AG10803 (cell line): ENCODE measurements at places on chromosomes 7 and 10.

DNA sequence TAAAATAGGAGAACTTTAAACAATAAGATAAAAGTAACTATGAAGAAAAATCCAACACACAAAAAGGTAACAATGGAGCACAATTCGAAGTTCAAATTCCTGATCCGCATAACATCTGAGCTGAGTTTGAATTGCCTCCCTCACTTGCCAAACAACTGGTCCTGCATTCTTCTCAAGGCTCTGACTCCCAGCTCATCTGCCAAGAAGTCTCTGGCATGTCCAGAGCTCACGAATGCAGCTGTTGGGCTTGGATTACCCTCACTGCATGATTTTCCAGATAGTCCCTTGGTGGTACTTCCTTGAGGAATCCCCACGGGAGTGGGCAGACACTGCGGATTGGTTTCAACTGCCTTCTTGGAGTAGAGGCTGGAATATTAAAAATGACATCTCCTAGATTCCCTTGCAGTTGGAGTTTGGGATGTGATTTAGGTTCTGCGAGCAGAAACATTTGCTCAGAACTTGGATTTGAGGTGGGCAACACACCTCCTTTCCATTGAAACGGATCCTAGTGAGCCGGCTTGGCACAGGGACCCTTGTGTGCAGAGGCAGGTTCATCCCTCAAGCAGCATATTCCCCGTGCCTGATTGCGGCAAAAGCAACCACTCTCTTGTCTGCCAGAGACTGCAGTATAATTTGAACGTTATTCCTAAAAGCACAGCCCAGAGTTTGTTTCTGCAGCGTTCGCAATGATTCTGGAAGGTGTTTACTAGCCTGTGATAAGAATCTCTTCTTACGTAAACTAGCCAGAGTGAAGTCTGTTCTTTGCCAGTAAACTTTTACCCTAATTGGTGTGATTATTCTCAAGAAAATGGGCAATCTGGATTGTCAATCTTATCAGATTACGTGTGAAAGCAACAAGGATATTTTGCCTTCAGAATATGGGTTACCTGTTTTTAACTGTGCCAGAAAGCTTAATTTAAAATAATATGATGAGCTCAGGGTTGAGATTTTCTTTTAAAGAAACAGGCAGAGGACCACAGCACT is 23.4 kb upstream of the PRKCQ start:
- no peak for DNase-seq

- no peak for DNase-seq
These were observed 81.3 kb downstream of the ZRANB1 start for GRCh38 chr10:125023255-125023654.

DNA sequence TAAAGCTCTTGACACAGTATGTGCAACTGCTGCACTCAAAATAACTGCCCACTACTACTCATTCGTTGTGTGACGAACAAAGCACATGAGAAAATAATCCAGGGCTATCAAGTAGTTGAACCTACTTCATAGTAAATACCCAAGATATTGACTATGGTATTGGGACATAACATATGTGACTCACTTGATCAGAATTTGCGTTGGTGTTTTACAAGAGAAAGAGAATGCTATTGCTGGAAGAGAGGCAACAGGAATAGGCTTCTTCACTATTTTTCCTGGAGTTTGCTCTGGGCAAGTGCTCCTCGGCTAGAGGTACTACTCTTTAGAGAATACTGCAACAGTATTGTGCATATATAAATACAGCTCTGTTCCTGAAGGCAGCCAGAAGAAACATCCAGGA is 2.5 kb downstream of the DGKB start:
- DNase-seq: peak; percentile 2

DNA sequence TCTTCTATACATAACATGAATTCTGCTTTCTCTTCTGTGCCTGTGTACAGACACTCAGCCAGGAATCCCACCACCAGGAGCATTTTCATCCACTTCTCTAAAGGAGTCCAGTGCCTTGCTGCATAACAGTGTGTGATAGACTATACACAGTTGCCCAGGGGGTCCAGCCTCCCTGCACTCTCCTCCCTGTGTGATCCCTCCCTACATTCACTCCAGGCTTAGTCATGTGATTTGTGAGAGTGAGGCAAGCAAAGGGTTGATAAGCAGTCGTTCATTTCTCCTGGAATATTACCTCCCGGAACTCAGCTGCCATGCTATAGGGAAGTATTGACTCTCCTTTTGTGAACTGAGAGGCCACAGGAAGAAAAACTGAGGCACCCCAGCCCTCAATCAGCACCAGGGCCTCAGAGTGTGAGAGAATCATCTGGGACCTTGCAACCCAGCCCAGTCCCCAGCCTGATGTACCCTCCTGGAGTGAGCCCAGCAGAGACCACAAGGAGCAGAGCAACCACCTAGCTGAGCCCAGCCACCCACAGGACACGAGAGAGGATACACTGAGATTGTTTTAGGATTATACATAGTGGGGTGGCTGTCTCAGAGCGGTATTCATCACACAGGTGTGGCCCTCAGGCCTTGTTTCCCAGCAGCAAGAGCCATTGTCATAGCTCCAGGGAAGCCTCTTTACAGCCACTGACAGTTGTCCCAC is 45.0 kb upstream of the EEPD1 start:
- DNase-seq: no peak

GRCh38 chr10:129580010-129580409 is 113.0 kb downstream of the MGMT start:
- DNase-seq: no peak

GRCh38 chr10:70603449-70603801 is 884 bp upstream of the PRF1 start:
- DNase-seq: no peak

DNA sequence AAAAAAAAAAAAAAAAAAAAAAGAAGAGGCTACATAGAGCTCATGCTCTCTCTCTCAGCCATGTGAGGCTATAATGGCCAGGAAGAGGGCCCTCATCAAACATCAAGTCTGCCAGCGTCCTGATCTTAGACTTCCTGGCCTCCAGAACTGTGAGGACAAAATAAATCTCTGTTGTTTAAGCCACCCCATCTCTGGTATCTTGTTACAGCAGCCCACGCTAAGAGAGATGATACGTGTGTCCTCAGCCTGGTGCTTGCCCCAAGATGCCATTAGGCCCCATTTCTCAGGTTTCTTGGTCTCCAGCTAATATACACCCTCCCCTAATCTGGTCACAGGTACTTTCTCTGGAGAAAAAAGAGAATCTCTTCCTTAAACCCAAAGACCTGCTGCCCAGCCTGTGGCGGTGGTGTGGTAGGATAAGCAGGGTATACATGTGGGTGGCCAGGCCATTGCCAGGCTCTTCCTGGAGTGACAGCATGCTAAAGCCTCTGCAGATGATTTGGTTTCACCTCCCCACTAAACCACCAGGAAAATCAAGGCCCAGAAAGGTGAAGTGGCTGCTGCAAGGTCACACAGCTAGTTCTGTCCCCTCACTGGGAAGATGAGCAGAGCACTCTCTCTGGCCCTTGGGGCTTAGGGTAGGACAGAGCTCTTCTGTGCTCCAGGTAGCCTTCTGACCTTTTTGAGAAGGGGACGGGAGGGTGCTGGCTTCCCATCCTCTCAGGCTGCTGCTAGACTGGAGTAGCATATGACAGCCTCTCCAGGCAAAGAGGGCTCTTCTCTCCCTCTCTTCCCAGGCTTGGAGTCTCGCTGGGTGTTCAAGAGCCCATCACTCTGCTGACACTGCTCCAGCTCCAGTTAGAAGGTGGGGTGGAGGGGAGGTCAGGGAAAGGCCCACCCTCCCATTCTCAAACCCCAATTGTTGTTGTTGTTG is 5.2 kb downstream of the SPOCK2 start:
- DNase-seq: no peak

GRCh38 chr7:54485044-54485443 is 57.1 kb upstream of the VSTM2A start:
- DNase-seq: no peak

GRCh38 chr10:96512524-96513304 is 1.0 kb downstream of the TLL2 start:
- DNase-seq: peak; percentile 34

DNA sequence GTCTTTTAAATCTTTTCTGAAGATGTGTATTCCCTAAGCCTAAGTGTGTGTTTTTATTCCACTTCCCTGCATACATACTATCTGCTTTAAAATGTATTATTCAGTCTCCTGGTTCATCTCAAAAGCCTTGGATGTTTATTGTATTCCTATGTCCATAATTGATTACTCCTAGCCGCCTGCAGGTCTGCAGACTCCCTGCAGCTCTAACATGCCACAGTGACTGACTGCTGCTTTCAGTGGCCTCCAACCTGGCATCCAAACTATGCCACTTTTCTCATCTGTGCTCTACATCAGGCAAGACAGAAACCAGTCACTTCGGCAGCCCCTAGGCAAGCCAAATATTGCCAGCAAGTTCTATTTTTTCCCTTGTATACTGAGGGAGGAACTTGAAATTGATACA is 81.7 kb downstream of the ABCA13 start:
- no peak for DNase-seq

DNA sequence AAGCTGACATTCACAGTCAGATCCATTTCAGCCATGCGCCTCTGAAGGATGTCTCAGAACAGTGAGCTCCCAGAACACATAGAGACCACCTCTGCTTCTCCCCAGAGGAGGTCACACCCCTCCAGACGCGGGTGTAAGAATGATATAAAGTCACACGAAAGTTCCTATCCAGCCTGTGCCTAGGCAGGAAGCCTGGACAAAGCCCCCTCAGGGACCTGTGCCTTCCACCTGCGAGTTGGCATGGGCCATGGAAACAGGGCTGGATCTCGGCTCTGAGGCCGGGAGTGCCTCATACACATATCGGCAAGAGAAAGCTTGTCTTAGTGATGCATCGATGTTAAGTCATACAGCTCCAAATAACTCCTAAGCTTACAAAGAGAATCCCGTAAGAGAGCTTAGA is 5.0 kb downstream of the VIPR2 start:
- no peak for DNase-seq

GRCh38 chr7:45644237-45644636 is 70.1 kb downstream of the ADCY1 start:
- DNase-seq: no peak

DNA sequence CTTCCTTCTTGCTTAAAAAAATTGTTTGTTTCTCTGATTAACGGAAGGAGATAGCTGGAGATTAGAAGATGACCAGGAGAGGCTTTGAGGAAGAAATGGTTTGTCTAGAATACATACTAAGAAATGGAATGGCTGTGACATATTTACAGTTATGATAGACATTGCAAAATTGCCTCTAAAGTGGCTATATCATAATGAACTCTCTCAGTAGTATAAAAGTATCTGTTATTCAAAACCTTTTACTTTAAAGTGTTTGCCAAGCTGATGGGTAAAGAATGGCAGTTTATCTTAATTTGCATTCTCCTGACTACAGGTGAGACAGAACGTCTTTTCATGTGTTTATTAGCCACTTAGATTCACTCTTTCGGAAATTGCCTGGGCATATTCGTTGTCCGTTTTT is 28.7 kb downstream of the LRGUK start:
- no peak for DNase-seq

DNA sequence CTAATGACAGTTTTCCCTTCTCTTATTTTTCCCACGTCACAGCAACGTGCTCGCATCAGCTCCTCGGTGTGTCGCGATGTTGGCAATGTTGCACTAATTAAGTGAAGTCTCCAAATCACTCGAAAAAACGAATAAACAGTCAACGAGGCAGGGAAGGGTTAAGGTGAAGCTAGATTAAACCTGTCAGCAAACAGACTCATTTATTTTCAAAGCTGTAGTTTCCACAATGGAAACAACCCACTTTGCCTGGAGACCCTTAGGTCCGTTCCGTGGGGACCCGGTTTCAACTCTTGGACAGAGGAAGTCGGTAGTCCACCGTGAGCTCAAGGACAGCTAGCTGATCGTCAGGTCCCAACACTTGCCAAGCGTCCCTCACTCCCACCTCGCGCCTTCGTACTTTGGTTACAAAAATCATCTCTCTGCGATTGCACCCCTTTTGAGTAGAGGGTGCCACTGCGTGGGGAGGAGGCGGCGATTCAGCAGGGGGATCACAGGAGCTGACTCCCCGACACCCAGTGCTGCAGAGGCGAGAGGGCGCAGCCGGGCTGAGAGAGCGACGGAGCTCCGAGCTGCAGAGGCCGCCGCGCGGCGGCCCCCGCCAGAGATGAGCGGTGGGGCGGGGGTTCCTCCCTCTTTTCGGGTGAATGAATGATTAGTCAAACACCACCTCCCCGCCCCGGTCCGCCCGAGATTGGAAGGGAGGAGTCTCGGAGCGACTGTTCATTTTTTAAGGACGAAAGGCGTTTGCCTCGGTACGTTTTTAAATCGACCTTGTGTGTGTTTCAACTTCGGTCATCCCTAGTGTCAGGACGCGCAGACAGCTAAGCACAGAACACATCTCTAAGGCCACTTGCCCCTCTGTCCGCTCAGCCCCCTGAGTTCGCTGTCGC is 1.3 kb upstream of the BMPER start:
- DNase-seq: peak; percentile 74

GRCh38 chr7:102966465-102966864 is 53.7 kb downstream of the LRRC17 start:
- no peak for DNase-seq

- peak; percentile 52 for DNase-seq
These were observed 193.2 kb upstream of the KLF6 start for GRCh38 chr10:3978174-3978573.

DNA sequence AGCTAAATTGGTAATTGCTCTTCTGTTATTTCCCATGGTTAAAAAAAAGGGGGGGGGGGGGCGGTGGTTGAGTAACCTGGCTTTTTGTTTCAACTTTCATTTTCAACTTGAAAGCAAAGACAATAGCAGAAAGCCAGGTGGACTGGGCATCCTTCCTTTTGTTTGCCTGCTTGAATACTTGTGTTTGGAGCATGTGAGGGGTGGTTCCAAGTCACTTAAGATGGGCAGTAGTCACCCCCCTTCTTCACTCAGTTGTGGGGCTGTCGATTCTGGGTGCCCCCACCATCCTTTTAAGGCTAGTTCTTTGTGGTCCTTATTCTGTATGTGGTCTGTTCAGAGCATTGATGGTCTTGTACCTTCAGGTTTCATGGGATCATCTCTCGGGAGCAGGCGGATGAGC is 165.6 kb upstream of the PRR15 start:
- DNase-seq: no peak
